Forelimb muscle (tissue), 1 donor: ENCODE measurements at places on chromosomes 5 and 9. TPM values are rescaled to one million over a fixed set of nuclear protein-coding genes. Genes with fewer than 3 reads are reported as not detected.

Gene GABRP
- polyA plus RNA-seq = 0.90 TPM

Gene NKD2
- polyA plus RNA-seq = 2.4 TPM

Gene PCDHB9
- polyA plus RNA-seq = 2.9 TPM

Gene CSNK1A1
- polyA plus RNA-seq = 125 TPM

Gene RABEPK
- 15.4 TPM for polyA plus RNA-seq

Gene SLC6A3
- not detected for polyA plus RNA-seq

Gene MEIKIN
- not detected for polyA plus RNA-seq

Gene PARP8
- 7.7 TPM for polyA plus RNA-seq

Gene RANBP17
- 8.0 TPM for polyA plus RNA-seq

Gene AGXT2
- not detected for polyA plus RNA-seq

Gene LAMC3
- polyA plus RNA-seq = 1.9 TPM

Gene SPOCK1
- 3.4 TPM for polyA plus RNA-seq

Gene TAF1L
- 0.03 TPM for polyA plus RNA-seq

Gene ZNF354B
- 16.2 TPM for polyA plus RNA-seq

Gene LRRC19
- 0.11 TPM for polyA plus RNA-seq

Gene FOXD1
- 0.76 TPM for polyA plus RNA-seq

Gene NSG2
- polyA plus RNA-seq = 0.40 TPM

Gene SLC34A1
- polyA plus RNA-seq = not detected

Gene CEP78
- polyA plus RNA-seq = 16.0 TPM

Gene TGFBI
- polyA plus RNA-seq = 161 TPM

Gene HTR1A
- polyA plus RNA-seq = not detected

Gene LCN15
- polyA plus RNA-seq = 0.49 TPM

Gene PCDHB4
- 3.1 TPM for polyA plus RNA-seq

Gene DOCK8
- polyA plus RNA-seq = 6.0 TPM

Gene EMB
- 1.9 TPM for polyA plus RNA-seq

Gene WWC1
- 0.35 TPM for polyA plus RNA-seq

Gene NPR3
- 16.3 TPM for polyA plus RNA-seq

Gene GABRA1
- not detected for polyA plus RNA-seq

Gene SPATA31D4
- polyA plus RNA-seq = not detected

Gene GHR
- polyA plus RNA-seq = 20.0 TPM

Gene TLX3
- not detected for polyA plus RNA-seq
